ENCODE measurements at places on chromosomes 2 and 18.

GRCh38 chr2:197908156-197908555 lies 103.8 kb downstream of the PLCL1 start:
- no peak for DNase-seq

GRCh38 chr2:234764372-234764771 lies 187.4 kb upstream of the SH3BP4 start:
- DNase-seq: no peak

DNA sequence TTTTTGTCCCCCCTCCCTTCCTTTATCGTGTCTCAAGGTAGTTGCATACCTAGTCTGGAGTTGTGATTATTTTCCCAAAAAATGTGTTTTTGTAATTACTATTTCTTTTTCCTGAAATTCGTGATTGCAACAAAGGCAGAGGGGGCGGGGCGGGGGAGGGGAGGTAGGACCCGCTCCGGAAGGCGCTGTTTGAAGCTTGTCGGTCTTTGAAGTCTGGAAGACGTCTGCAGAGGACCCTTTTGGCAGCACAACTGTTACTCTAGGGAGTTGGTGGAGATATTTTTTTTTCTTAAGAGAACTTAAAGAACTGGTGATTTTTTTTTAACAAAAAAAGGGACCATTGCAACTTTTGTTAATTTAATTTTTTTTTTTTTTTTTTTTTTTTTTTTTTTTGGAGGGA lies 2.1 kb downstream of the SOX11 start:
- DNase-seq: no peak

GRCh38 chr2:10019602-10020400 lies 23.5 kb upstream of the KLF11 start:
- DNase-seq: no peak

DNA sequence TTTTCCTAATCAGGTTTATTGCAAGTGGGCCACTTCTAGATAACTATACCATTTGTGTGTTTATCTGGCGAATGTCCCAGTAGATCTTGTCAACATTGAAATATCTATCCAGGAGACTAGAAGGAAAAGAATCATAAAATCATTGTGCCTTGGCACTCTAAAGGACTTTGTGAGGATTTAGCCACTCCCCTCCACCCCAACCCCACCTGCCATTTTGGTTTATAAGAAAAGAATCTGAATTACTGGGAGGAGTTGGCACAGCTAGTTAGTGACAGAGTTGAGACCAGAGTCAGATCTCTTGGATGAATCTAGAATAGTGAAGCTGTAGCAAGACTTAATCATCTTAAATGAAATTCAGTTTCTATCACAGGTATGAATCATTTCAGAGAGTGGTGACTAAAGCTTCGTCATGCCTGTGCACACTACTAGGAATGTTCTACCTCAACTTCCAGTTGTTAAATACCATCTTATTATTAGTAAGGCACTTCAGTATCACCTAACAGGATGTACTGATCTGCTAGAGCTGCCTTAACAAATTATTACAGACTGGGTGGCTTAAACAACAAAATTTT lies 212.7 kb upstream of the SLC14A2 start:
- no peak for DNase-seq

DNA sequence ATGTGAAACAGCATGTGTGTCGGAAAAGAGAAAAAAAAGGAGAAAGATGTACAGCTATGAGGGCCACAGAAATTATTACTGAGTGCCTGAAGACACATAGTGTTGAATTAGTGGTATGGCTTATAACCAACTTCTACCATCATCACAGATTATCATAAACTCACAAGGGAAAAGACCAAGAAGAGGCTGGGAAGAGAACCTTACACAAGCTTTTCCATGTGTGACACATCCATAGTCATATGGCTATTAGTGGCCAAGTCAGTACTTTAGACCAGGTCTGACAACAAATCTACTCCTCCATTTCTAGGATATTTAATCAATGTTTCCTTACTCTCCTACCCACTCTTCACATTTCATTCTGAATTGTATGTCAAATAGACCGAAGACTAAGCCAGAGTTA lies 3.5 kb upstream of the GALNT5 start:
- no peak for DNase-seq

DNA sequence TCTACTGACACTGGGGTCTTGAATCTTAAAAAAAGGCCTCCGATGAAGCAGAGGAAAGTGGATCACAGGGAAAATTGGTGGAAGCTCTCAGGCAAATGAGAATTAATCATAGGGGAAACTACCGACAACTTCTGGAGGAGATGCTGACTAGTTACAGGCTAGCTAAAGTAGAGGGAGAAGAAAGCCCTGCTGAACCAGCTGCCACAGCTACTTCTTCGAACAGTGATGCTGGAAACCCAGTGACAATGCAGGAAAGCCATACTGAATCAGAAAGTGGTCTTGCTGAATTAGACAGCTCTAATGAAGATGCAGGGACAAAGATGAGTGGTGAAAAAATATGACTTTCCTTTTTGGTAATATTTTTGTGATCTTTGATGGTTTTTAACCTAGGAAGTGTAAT lies 44.9 kb upstream of the SLC3A1 start:
- no peak for DNase-seq

DNA sequence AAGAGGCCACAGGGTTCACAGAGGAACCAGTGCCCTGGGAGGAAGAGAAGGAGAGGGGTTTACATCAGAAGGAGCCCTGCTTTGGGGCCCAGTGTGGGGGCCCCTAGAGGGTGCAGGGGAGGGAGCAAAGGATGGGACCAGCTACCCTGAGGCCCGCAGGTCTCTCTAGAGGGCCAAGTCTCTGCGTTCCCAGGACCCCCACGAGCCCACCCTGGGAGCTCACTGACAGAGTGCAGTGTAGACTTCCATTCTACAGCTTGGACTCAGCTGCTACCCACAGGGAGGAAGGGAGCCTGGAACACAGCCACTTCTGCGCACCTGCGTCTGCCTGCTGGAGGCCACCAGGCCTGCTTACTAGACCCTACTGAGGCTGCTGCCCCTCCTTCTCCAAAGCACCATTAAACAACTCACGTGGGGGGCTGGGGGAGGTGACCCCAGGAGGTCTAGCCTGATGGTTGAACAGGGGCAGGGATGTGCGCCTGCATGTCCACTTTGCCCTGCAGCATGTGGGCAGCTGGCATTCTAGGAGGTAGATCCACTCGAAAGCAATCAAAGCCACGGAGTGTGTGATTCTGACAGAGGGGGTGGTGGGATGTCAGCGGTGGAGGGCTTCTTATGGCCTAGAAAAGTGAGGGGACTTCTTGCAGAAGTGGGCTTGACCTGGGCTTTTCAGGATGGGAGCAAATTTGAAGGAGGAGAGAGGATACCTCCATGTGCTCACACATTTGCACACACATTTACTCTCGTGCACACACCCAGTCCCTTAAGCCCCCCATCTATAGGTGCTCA lies 90.2 kb downstream of the ZFP36L2 start:
- DNase-seq: no peak

DNA sequence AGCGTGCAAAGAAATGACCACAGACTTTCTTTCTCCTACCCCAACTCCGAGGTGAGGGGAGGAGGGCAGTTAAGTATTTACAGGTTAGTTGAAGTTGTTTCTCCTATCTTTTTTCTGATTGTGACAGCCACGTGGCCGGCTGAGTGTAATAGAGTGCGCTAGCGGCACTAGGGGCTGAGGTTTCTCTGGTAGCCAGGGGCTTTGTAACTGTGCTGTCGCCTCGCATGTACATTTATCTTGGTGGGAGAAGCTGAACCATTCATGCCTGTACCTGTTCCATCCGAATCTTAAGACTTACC lies 214.1 kb upstream of the STON1 start:
- DNase-seq: no peak
